ENCODE measurements at places on chromosomes 1 and 21.

GRCh38 chr1:16067127-16067768 lies 6.2 kb downstream of the FAM131C start:
- DNase-seq: no peak

GRCh38 chr1:166330096-166330495 lies 163.3 kb upstream of the FAM78B start:
- no peak for DNase-seq

DNA sequence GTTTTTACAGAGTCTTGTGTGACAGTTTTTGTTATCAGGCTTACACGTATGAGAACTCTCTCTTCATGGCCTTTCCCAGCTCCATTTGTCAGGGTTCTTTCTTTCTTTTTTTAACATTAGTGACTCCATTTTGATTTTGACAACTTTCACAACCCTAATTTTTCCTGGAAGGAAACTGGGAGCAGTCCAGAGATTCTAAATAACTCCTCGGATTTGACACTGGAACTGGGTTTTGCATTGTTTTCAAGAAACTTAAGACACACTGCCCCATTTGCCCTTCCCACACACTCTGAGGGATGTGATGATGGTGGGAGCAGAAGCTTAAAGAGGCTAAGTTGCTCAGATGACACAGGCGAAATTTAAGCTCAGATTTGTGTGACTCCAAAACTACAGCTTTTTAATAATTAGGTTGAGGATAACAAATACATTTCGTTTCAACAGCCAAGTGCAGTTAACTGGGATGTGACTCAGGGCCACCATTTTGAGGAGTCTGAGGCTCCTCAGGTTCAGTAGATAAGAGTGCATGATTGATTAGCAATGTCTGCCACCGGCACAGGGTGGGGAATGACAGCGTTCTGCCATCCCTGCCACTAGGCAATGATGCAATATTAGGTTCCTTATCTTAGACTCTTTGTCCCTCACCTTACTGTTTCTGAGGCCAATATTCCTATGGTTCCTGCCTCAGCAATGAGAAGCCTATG lies 95.1 kb upstream of the ATP1A1 start:
- no peak for DNase-seq

DNA sequence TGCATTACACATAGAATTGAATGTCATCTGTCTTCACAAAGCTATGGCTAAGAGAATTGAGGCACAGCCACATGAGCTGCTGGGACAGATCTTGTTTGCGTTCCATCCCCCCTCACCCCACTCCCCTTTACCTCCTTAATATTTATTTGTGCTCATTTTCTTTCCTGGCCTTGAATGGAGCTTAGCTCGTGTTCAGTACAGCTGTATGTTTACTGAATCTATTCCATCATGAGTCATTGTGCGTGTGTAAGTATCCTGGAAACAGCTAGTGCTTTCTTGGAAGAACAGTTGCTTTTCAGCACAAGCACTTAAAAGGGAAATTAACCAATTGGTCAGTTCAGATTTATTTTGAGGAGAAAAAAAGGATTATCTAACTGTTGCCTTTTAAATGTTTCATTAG lies 14.7 kb downstream of the PROX1 start:
- DNase-seq: peak; percentile 45

Data from ELR (cell line).